ENCODE measurements at places on chromosomes 7 and 10.

DNA sequence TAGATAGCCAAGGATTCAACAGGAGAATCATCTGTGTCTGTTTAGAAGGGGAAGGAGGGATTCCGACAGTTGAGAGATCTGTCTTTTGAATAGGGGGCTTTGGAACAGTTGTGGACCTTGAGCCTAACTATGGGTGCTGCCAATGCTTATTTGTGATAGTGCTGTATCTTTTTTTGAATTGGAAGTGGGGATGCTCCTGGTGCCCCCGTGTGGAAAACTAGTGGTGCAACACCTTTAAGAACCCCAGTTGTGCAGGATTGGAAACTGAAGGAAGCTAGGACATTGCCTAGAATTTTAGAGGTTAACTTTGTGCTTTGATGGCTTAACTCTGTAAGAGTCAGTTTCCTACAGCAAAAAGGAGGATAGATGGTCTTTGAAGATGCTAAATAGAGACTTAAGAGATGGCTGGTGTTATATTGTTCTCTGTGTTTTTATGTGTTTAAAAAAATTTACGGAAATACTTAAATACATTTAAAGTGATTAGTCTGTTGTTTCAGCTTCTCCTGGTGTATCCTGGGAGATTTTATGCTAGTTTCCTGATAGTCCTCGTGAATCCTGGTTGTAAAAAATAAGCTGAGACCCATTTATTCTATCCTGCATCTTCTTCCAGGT lies 69.3 kb downstream of the AP3M1 start:
- DNase-seq = peak; percentile 23

GRCh38 chr10:12390733-12391132 lies 41.4 kb downstream of the CAMK1D start:
- no peak for DNase-seq

DNA sequence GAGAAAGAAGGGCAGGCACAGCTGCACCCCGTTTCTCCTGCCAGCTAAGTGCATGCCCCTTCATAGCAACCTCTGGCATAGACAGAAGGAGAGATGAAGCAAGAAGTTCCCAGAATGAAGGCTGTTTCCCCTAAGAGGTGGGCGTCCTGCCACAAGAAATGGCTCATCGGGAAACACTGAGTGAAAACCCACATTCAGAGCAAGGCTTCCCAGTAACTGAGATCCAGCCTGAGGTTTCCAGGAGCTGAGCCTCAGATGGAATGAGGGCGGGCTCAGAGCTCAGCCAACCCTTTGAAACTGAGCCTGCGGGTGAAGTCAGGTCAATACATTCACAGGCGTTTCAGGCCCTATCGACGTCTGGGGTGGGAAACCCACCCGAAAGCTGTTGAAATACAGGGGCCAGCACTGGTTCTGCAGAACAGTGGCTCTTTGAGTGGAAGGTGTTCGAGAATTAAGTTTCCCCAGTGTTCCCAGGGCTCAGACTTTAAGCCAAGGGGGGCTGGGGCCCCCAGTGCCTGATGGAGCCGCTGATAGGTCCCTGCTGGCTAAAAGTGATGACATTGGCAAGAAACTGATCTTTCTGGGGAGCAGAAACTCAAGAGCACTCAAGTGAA lies 510.2 kb downstream of the RPS24 start:
- DNase-seq = no peak

GRCh38 chr7:100171087-100171681 lies 2.8 kb upstream of the GAL3ST4 start:
- no peak for DNase-seq

- DNase-seq = no peak
These were observed 473.4 kb downstream of the PTPRN2 start for GRCh38 chr7:158114056-158114850.

DNA sequence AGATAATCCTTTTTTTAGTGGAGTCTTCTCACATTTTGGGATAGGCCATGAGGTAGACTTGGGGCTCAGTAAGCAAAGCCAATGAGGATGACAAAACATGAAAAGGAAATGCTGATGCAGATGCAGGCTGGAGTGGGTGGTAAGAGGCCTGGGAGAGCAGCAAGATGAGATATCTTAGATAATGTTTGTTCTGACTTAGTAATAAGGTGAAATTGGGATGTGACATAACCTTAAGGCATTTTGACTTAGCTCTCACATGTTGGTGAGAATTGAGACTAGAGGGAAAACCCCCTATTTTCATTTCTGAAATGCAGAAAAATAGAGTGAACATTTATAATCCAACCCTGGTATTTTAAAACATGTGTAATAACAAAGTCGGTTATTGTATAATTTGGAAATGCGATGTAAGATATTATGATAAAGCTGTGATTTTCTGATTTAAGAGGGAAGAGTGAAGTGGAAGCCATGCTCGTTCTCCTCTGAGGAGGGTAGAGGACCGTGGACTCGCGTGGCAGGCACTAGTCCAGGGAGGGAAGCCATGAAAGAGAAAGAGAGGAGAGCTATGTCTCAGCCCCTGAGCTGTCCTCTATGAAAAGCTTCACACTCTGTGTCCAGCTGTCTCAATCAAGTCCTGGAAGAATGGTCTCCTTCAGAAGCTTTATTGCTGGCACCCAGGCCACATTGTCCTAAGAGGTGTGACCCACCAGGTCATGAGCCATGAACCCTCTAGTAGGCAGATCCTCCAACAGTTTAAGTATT lies 57.3 kb downstream of the ST7 start:
- DNase-seq = no peak

DNA sequence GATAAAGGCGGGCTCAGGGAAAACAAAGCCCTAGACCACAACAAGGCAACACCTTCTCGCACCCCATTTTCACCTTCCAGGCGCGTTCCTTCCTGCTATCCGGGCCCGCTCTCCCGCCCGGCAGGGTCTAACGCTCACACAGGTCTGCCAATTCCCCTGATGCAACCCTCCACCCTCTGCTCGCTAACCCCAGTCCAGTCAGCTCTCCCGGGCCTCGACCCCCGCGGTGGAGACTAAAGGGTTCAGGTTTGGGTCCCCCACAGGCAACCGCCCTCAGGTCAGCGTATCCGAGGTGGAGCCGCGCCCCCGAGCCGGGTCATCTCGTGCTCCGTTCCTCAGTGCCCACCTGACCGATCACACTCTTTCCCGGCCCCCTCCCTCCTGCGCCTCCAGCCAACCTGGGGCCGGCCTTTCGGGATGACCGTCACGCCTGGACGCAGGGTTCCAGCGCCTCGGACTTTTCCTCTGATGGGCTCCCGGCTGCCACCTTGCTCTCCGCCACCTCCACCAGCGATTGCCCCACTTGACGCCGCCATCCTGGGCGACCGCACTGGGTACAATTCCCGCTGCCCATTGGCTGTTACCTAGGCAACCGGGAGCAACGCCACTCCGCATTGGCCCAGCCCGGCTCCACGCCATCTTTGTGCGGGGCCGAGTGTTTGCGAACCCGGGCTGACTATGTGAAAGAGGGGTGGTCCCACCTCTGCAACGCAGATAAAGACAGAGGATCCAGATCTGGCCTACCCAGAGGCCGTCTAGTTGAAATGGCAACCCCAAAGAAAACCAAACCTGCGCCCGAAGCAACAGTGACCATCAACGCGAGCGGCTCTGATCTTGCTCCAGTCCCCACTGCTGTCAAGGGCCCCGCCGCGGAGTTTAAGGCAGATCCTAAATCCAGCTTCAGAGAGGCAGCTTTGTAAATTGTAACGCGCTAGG lies at the start of gene MORN4:
TSS of gene MORN4 (minus strand) at position 552 of the 936 bp plus-strand sequence. CDS start 13,847 bp downstream, outside the sequence.
- peak; percentile 94 for DNase-seq

- no peak for DNase-seq
These were observed 29.6 kb downstream of the AMZ1 start for GRCh38 chr7:2717293-2718261.

- no peak for DNase-seq
These were observed 428.5 kb downstream of the GALNT17 start for GRCh38 chr7:71560354-71560995.

DNA sequence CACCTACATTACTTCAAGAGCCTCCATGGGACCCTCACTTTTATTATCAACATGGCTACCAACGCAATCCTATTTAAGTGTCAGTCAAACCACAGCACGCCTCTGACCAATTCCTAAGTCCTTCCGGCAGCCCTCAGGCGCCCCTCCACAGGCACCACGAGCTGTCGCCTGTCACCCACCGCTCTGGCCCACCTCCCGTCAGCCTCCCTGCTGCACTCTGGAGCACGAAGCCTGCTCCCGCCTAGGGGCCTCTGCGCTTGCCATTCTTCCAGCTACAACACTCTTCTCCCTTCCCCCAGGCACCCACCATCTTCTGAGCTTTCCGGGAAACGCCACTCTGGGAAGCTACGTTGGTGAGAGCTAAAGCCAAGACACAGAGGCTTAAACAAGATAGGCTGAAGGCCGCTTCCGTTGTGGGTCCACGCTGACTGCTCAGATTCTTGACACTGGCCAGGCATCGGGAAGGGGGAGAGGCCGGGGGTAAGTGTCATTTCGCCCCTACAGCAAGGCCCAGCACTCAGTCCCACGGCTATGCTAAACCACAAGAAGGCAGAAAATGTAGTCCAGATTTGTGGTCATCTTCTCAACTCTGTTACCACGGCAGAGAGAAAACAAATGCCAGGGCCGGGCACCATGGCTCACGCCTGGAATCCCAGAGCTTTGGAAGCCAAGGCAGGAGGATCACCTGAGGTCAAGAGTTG lies 56.7 kb downstream of the GNA12 start:
- DNase-seq = no peak
